ENCODE measurements at places on chromosomes 12 and 14. TPM values are rescaled to one million over a fixed set of nuclear protein-coding genes. Genes with fewer than 3 reads are reported as not detected.

SLC25A47 gene
- total RNA-seq, result not detected

PAH gene
- total RNA-seq, result not detected

BDKRB1 gene
- 0.42 TPM for total RNA-seq

LPAR5 gene
- total RNA-seq, result 1.7 TPM

COQ5 gene
- total RNA-seq, result 18.0 TPM

FOXA1 gene
- 0.17 TPM for total RNA-seq

KRT80 gene
- total RNA-seq, result not detected

MBD6 gene
- 13.8 TPM for total RNA-seq

NFATC4 gene
- 56.7 TPM for total RNA-seq

LAG3 gene
- total RNA-seq, result 1.7 TPM

Data from esophagus muscularis mucosa (tissue), 4 donors.